ENCODE measurements at places on chromosomes 12 and 14.
A peak's percentile ranks its signal among the peaks of the same experiment; 100 is the strongest.

- DNase-seq: no peak
Measured at GRCh38 chr14:75184492-75184891, 8.1 kb upstream of the TMED10 start.

GRCh38 chr12:3380200-3381043 lies 110.6 kb upstream of the PRMT8 start:
- DNase-seq: no peak

- DNase-seq: no peak
Measured at GRCh38 chr12:89882792-89883191, 174.2 kb upstream of the ATP2B1 start.

DNA sequence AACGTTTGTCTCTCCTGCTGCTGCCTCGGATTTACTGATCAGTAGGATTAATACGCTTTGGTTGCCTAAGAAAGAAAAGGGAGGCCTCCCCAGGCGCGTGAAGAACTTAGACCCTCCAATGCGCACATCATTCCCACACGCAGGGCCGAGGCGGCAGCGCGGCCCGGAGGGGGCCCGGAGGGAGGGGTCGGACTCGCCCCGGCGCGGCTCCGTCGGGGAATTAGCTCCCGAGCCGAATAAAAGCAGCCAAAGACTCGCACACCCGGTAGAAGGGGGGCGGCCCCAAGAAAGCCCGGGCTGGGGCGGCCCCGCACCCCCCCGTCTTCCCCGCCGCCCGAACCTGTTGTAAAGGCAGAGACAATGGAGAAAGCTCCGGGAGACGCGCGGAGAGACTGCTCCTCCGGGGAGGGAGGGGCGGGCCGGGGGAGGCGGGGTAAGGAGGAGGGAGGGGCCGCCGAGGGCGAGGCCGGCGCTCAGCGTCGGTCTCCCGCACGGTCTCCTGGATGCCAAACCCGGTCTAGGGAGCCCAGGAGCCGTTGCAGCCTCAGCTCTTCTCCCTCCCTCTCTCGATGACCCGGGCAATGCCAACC lies at the start of gene NELL2:
TSS of gene NELL2 (minus strand) at position 362 of the 590 bp plus-strand sequence. CDS start 446 bp downstream, outside the sequence.
- peak; percentile 63 for DNase-seq

DNA sequence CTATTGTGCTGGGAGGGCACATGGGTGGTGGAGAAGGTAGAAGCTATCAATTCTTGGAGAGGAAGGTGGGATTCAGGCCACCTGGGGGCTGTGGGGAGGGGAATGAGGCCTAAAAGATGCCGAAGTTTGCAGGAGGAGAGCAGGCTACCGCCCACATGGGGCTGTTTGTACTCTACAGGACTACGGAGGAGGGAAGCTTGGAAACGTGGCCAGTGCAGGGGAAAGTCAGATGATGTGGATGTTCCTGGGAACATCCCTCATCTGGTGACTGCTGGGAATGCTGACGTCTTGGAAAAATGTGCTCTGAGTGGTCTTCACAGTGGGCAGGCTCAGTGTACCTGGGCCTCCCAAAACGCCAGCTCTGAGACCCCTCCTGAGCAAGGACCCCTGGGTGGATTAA lies 78.5 kb downstream of the TNFAIP2 start:
- no peak for DNase-seq

DNA sequence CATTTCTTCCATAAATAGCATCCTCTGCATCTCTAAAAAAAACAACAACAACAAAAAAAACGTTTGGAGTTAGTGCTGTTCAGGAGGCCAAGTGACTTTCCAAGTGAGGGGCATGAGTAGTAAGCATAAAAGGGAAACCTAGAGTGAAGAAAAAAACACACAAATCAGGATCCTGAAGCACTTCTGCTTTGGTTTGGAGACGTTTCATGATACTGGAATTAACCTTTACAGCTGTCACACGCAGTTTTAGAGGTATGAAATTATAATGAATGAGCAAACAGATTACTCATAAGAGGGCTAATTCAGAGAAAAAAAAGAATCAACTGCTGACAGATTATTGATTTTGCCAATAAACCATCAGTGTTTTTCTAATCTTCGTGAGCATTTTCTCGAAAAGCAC lies 3.8 kb downstream of the SRSF9 start:
- DNase-seq: no peak

Data from ELF-1 (cell line).